NCI-H1436 (cell line): ENCODE measurements at places on chromosomes 5 and 9.

- no peak for DNase-seq
Measured at GRCh38 chr5:143145243-143146160, 258.0 kb downstream of the NR3C1 start.

GRCh38 chr5:102713682-102714231, 41.3 kb upstream of the PAM start:
- no peak for DNase-seq

- DNase-seq, result no peak
Measured at GRCh38 chr5:123091298-123092222, 2.5 kb downstream of the PRDM6 start.

DNA sequence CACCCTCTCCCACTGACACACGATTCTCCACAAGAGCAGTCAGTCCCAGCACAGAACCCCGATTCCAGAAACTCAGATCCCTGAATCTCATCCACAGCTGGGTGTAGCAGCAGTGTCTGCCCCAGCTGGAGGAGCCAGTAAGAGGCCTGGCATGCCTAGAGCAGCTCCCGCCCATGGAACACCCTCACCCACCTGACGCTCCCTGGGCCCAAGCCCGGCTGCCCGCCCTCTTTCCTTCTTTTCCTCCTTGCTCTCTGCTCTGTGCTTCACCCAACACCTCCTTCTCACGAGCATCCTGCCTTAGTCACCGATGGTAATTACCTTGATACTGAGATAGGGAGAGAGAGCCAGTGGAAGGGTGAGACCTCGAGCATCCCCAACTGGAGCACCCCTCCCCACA, 8.7 kb downstream of the PCDH1 start:
- no peak for DNase-seq

- no peak for DNase-seq
Measured at GRCh38 chr9:112914524-112914923, 23.8 kb upstream of the SLC46A2 start.

DNA sequence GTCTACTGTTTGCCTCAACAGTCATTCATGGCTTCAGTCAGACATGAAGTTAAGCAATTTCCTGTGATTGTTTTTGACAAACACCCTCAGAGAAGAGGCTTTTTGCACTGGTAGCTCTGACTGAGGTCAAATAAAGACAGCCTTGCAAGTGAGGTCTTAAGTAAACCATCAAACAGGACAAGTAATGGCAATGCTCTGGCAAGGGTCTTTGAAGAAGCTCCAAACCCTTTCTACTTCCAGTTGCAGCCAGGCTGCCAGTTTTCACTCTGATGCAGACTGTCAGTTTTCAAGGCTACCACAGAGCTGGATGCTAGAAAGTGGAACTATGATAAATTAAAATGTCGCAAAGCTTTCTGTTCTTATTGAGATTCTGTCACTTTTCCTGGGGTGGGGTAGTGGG, 421.5 kb upstream of the PTGER4 start:
- no peak for DNase-seq

GRCh38 chr5:140319833-140320232, 16.9 kb upstream of the PFDN1 start:
- no peak for DNase-seq

GRCh38 chr9:127496974-127497373, 45.7 kb downstream of the LRSAM1 start:
- DNase-seq, result no peak

DNA sequence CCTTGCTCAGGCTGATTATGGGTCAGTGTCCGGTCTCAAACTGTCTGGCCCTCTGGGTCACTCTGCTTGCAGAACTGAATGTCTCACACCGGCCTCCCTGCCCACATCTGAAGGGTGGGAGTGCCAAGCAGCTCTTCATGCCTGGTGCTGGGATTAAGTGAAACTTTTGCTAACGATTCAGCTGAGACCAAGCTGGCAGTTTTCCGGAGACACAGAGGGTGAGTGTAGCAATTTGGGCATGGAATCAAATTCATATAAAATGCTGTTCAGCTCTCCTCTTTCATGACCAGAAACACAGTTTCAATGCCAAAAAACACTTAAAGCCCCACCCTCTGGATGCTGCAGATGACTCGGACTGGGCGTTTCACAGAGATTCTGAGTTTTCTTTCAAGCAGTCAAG, 207.5 kb downstream of the NXNL2 start:
- DNase-seq, result no peak

- DNase-seq, result no peak
Measured at GRCh38 chr9:122256206-122256605, 8.4 kb downstream of the RBM18 start.

DNA sequence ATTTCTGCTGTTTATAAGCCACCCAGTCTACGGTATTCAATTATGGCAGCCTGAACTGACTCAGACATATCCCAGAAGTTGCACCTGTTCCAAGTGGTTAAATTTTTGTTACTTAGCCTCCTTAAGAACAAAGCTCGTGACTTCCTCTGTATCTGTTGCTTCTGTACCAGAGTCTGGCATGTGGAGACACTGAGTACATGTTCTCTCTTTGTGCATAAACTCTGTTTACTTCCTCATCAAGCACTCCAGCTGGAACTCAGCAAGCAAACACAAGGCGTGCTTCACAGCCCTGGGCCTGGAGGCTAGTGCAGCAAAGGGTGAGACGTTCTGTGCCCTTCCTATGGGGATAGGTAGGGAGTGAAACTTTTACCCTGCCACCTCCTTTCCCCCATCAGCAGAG, 19.0 kb downstream of the C9orf152 start:
- DNase-seq, result no peak

- no peak for DNase-seq
Measured at GRCh38 chr9:30995956-30996738, 1388.3 kb upstream of the ACO1 start.
